Immature natural killer cell (primary cell): ENCODE measurements at places on chromosomes 7 and 10.

DNA sequence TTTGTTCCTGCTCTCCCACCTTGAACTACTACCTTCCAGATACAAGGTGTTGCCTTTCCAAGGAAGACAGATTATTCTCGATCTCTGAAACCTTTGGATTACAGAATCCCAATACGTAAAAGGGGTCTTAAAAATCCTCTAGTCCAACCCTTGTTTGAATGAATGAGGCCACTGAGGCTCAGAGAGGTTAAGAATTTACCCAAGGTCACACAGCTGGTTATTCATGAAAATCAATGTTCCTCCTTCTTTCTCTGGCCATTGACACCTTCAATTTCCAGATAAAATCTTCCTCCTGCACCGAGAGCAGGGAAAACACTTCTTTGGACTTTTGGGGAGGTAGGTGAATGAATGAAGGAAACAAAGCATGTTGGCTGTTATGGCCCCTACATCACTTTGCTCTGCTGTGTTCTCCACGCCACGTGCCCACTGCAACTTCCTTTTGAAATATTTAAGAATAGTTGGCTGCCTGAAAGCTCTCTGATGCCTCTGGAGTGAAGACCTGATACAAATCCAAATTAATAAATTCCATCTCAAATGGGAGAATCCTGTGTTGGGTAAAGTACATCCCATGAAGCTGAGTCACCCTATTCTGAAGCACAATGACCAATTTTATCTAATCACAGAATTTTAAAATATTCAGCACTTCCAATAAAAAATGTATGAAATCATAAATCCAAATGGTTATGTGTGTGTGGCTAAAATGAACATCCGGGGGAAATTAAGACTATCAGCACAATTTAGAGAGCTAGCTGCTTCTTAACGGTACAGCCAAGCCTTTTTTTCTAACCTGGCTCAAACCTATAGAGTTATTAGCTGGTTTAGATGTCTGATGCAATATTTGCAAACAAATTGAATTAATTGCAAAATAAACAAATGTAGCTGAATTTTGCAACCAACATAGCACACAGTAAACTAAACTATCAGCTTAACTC is 7.3 kb downstream of the SVIL start:
- no peaks in the 10 kb centered on the region for H3K36me3 ChIP-seq
- DNase-seq = no peak
- peaks cover 7% of the 10 kb centered on the region for H3K27me3 ChIP-seq
- no peak overlapping the region for H3K27ac ChIP-seq
- H3K4me3 ChIP-seq = no peak overlapping the region

DNA sequence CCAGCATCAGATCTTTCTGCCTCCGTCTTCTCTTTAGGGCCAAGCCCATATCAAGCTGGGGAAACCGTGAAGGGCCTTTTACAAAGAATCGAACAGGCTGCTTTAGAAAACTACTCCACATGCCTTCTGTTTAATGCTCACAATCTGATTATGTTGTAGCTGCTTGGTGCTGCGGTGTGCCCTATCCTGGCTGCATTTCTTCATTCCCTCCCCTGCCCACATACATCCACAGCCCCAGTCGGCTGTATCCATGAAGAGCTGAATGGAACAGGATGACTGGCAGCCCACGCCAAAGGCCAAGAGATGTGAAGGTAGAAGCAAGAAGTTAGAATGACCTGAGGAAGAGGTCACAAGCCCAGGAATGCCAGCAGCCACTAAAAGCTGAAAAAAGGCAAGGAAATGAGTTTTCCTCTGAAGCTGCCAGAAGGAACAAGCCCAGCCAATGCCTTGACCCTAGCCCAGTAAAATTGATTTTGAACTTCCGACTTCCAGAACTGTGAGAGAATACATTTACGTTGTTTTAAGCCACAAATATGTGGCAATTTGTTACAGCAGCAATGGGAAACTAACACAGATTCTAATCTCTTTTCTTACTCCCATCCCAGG is 22.2 kb downstream of the TAS2R41 start:
- no peak for DNase-seq
- no peaks in the 10 kb centered on the region for H3K4me1 ChIP-seq
- H3K27ac ChIP-seq = no peak overlapping the region
- H3K4me3 ChIP-seq = no peak overlapping the region
- H3K36me3 ChIP-seq = no peaks in the 10 kb centered on the region

DNA sequence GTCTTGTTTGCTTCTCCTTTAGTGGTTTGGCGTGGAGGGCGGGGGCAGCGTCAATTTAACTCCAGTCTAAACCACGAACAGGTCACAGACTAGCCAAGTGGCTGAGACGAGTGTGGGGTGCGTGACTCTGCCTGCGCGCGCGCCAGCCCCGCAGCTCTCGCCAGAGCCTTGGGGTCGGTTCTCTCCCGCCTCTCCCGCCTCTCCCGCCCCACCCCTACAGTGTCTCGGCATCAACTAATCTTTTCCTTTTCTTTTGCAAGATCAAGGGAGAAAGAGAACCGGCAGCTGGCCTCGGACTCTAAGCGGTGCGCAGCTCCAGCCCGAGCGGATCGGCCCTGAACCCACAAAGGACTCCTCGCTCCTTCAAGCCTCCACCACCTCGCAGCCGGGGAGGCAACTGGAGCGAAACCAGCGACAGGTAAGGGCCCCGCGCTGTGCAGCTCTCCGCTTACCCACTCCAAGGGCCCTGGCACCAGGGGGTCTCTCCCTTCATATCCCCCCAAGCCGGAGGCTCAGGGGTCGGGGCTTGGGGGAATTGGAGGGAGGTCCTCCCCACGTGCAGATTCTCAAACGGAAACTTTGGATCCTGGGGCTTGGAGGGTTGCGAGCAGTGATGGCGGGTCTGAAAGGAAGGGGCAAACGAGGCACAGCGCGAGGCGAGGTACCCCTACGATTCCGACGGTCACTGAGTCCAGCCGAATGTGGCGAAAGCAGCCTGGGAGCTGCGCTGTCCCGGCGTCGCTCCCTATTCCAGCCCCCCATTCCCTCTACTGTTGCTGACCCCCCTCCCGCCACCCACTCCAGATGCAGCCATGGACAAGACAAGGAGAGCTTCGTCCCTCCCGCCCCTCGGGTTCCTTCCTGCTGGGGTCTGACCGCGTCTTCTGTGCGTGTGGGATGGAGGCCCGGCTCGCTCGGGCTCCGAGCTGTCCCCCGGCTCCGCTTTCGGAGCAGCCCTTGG is 829 bp downstream of the CHRM2 start:
- H3K27me3 ChIP-seq = peaks cover 9% of the 10 kb centered on the region
- no peak overlapping the region for H3K4me3 ChIP-seq
- DNase-seq = no peak
- no peaks in the 10 kb centered on the region for H3K4me1 ChIP-seq
- no peak overlapping the region for H3K27ac ChIP-seq

GRCh38 chr10:51241461-51241860 is 167.2 kb downstream of the PRKG1 start:
- no peaks in the 10 kb centered on the region for H3K27me3 ChIP-seq
- H3K27ac ChIP-seq = no peak overlapping the region
- H3K36me3 ChIP-seq = no peaks in the 10 kb centered on the region
- H3K4me3 ChIP-seq = no peak overlapping the region

GRCh38 chr10:126930883-126931503 is 25.8 kb downstream of the DOCK1 start:
- H3K4me3 ChIP-seq = no peak overlapping the region
- no peak for DNase-seq
- H3K4me1 ChIP-seq = no peaks in the 10 kb centered on the region
- H3K27me3 ChIP-seq = peaks cover 2% of the 10 kb centered on the region

DNA sequence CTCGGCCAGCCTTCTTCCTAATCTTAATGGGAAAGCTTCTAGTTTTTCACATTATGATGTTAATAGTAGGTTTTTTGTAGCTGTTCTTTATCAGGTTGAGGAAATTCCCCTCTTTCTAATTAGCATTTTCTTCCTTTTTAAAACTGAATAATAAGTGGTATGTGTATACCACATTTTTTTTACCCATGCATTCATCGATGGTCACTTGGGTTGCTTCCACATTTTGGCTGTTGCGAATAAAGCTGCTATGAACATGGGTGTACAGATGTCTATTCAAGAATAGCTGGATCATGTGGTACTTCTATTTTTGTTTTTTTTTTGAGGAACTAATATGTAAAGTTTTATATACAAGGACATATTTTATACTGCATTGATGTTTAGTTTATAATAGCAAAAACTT is 44.3 kb downstream of the NRF1 start:
- H3K4me1 ChIP-seq = peaks cover 11% of the 10 kb centered on the region
- no peak overlapping the region for H3K27ac ChIP-seq
- H3K4me3 ChIP-seq = no peak overlapping the region
- peaks cover 15% of the 10 kb centered on the region for H3K36me3 ChIP-seq
- DNase-seq = no peak
- no peaks in the 10 kb centered on the region for H3K27me3 ChIP-seq

GRCh38 chr10:23373156-23373555 is 28.6 kb upstream of the C10orf67 start:
- no peak overlapping the region for H3K4me3 ChIP-seq
- H3K36me3 ChIP-seq = no peaks in the 10 kb centered on the region
- H3K4me1 ChIP-seq = peaks cover 13% of the 10 kb centered on the region

DNA sequence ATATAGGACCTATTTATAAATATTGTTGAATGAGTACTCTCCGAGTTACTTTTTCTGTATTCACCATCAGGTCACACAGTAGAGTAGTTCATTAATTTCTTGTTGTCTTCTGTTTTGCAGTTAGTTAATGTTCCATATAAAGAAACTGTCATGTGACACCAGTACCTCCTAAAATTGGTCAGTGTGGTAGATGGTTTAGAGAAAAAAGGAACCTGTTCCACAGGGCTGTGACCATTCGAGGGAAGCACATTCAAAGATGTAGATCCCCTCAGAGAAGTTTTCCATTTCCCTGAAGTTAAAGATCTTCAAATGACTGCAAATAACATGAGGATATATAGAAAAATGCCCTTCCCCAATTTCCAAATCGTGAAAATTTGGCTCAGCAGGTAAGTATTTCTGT is 45.7 kb downstream of the PRPF18 start:
- peaks cover 23% of the 10 kb centered on the region for H3K36me3 ChIP-seq
- no peak for DNase-seq
- peaks cover 4% of the 10 kb centered on the region for H3K4me1 ChIP-seq
- no peak overlapping the region for H3K27ac ChIP-seq
- peaks cover 2% of the 10 kb centered on the region for H3K27me3 ChIP-seq

GRCh38 chr7:159175792-159176191 is 31.1 kb upstream of the VIPR2 start:
- H3K4me3 ChIP-seq = no peak overlapping the region
- peaks cover 11% of the 10 kb centered on the region for H3K27me3 ChIP-seq
- peak; percentile 42 for DNase-seq
- peak overlapping the region; percentile 82 for H3K27ac ChIP-seq

GRCh38 chr7:27031289-27032172 is 64.3 kb downstream of the HOXA1 start:
- peaks cover 20% of the 10 kb centered on the region for H3K4me1 ChIP-seq
- DNase-seq = peak; percentile 17
- peak overlapping the region; percentile 52 for H3K27ac ChIP-seq
- H3K27me3 ChIP-seq = no peaks in the 10 kb centered on the region

- no peaks in the 10 kb centered on the region for H3K36me3 ChIP-seq
- H3K4me1 ChIP-seq = no peaks in the 10 kb centered on the region
- DNase-seq = no peak
- no peak overlapping the region for H3K4me3 ChIP-seq
These were observed 106.6 kb downstream of the ACTR3B start for GRCh38 chr7:152866125-152866524.

GRCh38 chr7:139660317-139661042 is 117.3 kb downstream of the HIPK2 start:
- peaks cover 96% of the 10 kb centered on the region for H3K4me1 ChIP-seq
- H3K27ac ChIP-seq = peak overlapping the region; percentile 17
- H3K4me3 ChIP-seq = no peak overlapping the region
- peaks cover 4% of the 10 kb centered on the region for H3K36me3 ChIP-seq
- no peaks in the 10 kb centered on the region for H3K27me3 ChIP-seq
- DNase-seq = no peak

GRCh38 chr10:106436123-106436715 is 728.3 kb downstream of the SORCS1 start:
- H3K4me1 ChIP-seq = no peaks in the 10 kb centered on the region
- H3K4me3 ChIP-seq = no peak overlapping the region
- no peaks in the 10 kb centered on the region for H3K27me3 ChIP-seq
